Stimulated activated CD4-positive, alpha-beta T cell treated with anti-CD3 and anti-CD28 coated beads, Interleukin-2, amount 100 ng/mL, for 24 hours (primary cell): ENCODE measurements at places on chromosomes 1 and 21.
A peak's percentile ranks its signal among the peaks of the same experiment; 100 is the strongest.

DNA sequence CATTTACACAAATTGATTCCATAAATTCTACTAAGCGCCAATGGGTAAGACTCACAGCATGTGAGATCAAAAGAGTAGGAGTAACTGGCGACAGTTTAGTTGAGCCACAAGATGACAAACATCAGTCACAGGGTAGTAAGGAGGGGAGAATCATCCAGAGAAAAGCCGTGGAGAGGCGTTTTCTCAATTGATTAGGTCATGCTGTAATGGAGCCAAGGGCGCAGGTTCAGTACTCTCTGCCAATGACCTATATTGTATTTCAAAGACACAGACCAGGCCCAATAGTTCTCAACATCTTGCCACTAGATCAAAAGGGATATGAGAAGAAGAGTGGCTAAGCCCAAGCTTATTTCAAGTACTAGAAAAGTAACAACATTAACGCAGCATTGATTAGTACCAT, 467.5 kb downstream of the SMYD3 start:
- DNase-seq, result no peak

GRCh38 chr1:38834937-38835827, 24.4 kb downstream of the RRAGC start:
- peak; percentile 20 for DNase-seq

DNA sequence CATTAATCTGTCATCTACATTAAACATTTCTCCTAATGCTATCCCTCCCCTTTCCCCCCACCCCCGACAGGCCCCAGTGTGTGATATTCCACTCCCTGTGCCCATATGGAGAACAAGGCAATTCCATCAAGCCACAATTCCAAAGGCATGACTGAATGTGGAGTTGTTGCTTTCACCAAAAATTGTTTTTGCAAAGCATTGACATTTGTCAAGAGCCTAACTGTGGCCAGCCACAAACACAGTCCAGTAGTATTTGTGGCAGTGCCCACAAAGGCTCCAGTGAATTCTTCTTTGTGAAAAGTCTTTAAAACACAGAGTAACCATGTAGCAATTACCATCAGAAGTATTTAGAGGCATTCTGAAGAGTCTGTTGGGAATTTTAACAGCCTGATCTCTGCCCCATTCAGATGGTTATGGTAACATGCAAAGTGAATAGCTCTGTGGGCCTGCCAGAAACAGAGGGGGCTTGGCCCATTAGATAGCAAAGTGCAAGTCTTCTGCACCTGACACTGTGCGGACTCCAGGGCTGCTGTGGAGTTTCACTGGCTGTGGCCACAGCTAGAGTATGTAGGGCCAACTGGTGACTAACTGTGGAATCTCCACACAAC, 11.6 kb upstream of the LRRC53 start:
- DNase-seq, result no peak

DNA sequence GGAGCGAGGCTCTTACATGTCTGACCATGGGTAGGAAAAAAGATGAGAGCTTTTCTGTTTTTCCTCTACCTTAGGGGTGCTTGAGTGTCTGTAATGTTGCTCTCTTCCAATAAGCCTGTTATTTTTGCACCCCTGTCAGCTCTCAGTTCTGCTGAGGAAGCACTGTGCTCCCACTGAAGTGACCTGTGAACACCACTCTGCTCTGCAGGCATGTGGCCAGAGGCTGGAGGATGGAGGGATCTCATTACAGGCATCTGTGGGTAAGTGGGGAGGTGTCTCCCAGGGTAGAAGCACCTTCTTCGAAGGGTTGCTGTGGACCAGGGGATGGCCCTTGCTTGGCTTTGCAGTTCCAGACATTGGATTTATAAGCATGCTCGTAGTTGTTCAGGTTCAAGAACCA, 56.8 kb upstream of the RBM15 start:
- DNase-seq, result no peak

DNA sequence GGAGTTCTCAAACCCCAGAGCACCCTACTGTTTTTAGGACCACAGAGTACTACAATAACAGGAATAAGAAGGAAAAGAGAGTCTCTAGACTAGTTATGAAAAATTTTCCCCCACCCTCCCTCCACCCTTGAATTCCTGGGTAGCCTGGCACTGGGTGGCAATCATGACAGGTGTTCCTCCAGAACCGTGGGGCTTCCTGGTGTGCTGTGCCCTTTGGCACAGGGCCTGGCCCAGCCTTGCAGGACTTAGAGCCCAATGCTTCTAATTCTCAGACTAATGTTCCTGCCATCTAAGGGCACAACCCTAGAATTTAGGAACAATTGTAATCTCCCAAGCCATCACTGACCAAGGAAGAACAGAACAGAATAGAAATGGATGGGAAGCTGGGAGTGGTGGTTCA, 1.5 kb upstream of the CD160 start:
- no peak for DNase-seq

DNA sequence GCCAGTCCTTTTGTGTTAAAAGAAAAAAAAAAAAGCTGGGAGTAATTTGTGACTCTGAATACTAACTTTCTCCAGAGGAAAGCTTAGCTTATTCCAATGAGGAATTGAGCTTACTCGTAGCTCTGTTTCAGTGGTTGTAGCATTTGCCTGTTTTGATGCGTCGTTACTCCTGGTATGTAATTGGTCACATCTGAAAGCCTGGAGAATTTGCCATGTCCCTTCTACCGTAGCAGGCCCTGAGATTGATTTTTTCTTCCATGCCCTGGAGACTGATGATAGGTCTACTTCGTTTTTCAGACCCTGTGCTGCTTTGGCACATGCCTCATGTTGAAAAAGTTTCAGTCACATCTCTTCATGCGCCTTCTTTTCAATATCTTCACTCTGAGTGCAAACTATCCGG, 1103.0 kb downstream of the PLA2G4A start:
- no peak for DNase-seq

DNA sequence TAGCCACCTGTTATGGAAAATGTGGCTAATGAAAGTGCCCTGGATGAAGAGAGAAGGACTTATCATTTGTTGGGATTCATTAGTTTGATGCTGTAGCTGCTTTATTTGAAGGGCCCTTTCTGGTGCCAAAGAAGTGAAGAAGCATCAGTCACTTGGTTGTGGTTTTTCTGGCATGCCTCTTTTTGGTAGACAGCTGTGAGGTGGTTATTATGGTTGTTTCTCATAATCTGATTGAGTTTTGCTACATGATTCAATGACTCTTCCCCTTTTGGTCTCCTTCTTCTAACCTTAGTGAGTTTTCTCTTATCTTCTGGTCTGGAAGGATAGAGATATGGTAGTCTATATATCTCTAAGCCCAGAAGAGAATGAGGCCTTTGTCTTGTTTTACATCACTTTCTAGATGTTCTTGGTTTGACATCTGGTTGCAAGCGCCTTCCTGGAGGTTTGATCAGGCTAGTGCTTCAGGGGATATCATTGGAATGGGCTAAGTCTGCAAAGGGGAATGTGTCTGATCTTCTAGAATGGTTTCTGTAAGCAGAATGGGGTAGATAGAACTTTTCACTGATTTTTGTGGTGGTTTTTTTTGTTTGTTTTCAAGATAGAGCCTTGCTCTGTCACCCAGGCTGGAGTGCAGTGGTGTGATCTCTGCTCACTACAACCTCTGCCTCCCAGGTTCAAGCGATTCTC, 26.0 kb downstream of the ARID1A start:
- no peak for DNase-seq

GRCh38 chr1:226674892-226675714, 64.0 kb downstream of the ITPKB start:
- peak; percentile 69 for DNase-seq

DNA sequence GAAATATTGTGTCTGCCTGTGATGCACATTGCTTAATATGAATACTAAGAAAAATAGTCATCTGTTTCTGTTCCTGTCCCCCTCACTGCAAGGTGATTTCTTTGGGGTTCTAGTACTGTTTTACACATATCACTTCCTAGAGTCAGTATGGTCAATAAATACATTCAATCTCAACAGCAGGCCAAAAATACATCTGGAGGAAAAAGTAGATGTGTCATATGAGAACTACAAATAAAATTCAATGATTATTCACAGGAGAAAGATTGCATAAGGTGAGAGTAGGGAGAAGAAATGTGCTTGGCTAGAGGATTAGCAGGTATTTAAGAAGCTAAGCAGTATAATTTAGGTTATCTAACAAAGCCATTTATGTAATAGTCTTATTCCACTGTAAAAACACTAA, 45.3 kb upstream of the SAMSN1 start:
- DNase-seq, result no peak

DNA sequence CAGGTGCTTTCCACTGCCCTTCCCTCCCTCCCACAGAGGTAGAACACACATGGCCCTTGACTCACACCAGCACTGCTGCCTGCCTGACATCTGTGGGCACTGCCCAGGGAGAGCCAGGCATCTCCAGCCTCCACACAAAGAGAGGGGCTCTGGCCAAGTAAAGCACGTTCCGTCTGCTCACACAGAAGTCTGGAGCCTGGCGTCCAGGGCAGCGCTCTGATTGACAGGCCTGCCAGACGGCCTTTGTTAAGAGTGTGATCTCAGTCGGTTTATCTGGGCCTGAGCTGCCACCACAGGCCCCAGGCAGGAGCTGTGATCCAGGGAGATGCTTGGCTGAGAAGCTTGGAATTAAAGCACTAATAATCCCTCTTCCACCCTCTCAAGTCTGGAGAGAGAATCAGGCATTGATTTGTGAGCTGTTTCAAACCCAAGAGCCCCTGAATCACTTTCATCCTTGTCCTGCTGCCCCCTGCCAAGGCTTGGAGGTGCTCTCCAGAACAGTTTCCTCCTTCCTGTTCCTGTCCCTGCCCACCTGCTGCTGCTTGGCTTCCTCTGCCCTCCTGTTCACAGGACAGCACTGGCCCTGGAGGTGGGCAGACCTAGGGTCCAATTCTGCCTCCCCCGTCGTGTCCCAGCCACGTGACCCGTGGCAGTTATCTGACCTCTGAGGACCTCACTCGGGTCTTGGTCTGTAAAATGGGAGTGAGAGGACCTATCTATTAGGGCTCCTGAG, 3.7 kb downstream of the DMRTB1 start:
- no peak for DNase-seq

DNA sequence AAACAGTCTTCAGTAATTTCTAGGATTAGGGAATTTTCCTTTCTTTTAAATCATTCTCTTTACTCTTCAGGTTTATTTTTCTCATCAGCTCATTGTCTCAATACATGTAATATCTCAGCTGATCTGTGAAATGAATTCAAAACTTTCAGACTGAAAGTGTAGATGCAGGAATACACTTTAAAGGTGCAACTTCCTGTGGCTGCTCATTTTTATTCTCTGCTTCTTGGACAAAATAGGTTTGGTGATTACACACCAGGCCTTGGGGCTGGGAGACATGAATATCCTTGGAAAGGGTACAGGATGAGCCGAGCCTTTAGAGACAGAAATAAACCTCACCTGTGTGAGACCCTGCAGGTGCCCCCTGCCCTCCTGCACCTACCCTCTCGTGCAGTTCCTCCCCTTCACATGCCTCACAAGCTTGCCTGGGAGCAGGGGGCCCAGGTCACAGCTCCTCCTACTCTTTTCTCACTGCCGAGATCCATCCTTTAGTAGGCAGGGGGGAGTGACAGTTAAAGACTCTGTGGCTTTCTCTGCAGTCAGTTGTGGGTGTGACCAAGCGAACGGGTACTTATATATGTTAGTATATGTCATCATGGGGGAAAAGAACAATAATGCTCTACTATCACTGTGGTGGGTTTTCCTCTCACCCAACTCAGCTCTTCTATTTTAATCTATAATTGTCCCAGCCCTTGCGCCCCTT, 23.6 kb downstream of the XCL2 start:
- DNase-seq, result peak; percentile 29

GRCh38 chr1:89633248-89633799, 404 bp downstream of the LRRC8C start:
- peak; percentile 66 for DNase-seq

DNA sequence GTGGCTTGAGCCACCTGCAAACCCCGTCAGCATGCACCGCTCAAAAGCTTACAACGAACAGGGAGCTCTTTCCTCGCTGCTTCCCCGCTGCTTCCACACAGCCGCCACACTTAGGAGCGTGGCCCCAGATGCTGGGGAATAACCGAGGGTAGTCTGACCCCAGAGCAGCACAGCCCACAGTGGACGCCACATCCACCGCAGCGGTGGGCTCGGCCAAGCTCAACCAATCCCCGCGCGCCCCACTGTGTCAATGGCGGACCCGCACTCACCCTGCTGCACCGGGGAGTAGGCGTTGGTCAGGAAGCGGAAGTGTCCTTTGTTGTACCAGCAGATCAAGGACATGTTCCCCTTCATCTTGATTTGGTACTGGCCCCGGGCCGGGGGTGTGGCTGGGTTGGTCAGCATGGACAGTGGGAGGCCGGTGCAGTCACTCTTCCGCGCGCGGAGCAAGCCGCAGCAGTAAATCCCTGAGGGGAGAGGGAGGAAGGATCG, 93.5 kb downstream of the PGBD5 start:
- DNase-seq, result no peak

GRCh38 chr21:45655124-45655523, 11.6 kb downstream of the PCBP3 start:
- DNase-seq, result no peak

DNA sequence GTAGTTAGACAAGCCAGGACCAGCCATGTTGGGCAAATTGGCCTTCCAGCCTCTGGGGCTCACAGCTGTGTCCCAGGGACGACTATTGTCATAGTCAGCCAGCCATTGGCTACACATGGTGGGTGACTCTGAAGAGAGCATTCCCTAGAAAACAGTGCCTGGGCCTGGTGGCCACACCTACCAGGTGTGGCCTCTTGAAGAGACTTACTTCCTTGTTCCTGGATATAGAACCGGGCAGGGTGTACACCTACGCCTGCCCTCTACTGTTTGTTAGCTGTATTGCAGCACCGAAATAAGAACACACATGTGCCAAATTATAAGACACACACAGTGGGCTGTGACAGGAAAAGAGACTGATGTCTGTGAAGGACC, 134.6 kb upstream of the ARHGEF16 start:
- no peak for DNase-seq

DNA sequence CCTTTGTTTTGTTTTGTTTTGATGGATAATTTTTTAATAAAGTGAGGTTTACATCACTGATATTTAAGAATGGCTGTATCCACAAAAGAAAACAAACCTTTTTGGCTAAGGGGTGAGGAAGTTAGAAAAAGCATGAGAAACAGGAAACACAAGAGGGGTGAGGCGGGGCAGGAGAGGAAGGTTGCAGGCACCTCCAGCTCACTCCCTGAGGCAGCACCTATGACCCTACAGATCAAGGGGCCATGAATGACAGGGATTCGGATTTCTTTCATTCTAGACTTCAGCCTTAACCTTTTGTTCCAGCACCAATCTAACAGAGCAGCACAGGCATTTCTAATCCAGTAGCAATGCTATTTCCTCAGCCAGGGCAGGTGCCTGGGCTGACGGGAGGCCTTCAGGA, 4.4 kb downstream of the CLCA4 start:
- no peak for DNase-seq

GRCh38 chr1:235205687-235206086, 44.6 kb upstream of the RBM34 start:
- DNase-seq, result no peak

DNA sequence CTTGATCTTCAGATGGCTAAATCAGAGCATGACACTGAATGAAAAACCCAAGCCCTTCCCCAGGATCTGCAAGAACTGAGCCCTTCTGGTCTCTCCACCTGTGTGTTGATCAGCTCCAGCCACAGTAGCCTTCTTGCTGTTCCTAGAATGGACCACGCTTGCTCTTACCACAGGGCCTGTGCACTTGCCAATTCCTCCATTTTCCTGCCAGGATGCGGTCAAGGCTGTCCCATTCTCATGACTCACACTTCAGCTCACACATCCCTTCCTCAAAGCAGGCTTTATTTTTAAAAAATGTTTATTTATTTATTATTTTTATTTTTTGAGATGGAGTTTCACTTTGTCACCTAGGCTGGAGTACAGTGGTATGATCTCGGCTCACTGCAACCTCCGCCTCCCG, 43.6 kb upstream of the GRHL3 start:
- no peak for DNase-seq

- no peak for DNase-seq
Measured at GRCh38 chr1:54294887-54295286, 94.9 kb downstream of the MRPL37 start.
